ENCODE measurements at places on chromosomes 11 and 22. TPM values are rescaled to one million over a fixed set of nuclear protein-coding genes. Genes with fewer than 3 reads are reported as not detected.

GRCh38 chr11:2778630-2779498 is 79.1 kb upstream of the KCNQ1OT1 start:
- DNase-seq, result no peak

The LGR4 gene
- 0.94 TPM for total RNA-seq

The KRTAP5-1 gene
- total RNA-seq, result not detected

DNA sequence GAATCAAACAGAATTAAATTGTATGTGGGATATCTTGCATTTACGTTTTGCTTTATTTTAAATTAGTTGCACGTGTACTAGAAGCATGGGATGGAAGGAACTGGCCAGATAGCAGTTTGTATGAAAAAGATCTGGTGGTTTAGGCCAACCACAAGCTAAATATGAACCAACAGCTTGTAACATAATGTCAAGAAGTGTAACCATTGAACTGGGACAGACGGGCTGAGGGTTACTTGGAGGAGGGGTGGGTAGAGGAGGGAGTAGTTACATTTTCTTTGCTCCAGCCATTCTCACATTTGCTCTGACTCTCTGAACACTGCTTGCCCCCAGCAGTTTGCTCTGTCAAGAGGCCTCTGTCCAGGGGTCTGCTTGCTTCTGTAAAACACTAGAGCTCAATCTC is 31.7 kb upstream of the CXCR5 start:
- no peak for DNase-seq

GRCh38 chr22:30876221-30876751 is 92.3 kb downstream of the MORC2 start:
- no peak for DNase-seq

The SLC16A8 gene
- total RNA-seq, result not detected

GRCh38 chr11:84056653-84057376 is 770.6 kb upstream of the CCDC90B start:
- no peak for DNase-seq

- DNase-seq, result no peak
Measured at GRCh38 chr11:37343290-37343689, 745.3 kb upstream of the RAG2 start.

GRCh38 chr11:96073536-96073935 is 149.6 kb upstream of the MTMR2 start:
- no peak for DNase-seq

DNA sequence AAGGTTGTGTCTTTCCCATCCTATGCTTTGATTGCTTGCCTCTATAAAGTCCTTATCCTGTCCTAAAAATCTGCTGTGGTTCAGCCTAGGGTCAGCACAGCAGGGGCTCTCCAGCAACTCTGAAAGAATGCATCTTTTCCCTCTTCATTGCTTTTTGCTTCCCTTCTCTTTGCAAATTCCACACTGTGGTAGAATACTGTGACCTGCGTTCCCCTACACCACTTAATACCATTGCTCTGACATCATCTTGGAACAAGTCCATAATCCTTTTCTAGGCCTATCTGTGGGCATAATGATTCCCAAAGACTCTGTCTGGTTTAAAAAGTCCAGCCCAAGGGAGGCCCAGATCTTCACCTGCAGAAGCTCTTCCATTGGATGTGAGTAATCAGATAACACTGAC is 177.7 kb downstream of the NAV2 start:
- DNase-seq, result no peak

DNA sequence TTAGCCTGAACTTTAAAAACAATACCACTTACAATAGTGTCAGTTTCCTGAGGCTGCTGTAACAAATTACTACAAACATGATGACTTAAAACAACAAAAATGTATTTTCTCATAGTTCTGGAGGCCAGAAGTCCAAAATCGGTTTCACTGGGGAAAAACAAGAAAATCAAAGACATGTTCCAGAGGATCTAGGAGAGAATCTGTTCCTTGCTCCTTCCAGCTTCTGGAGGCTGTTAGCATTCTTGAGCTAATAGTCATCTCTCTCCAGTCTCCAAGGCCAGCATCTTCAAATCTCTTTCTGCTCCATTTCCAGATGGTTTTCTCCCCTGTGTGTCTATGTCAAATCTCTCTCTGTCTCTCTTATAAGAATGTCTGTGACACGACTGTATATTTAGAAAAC is 67.6 kb upstream of the TEAD1 start:
- DNase-seq, result no peak

DNA sequence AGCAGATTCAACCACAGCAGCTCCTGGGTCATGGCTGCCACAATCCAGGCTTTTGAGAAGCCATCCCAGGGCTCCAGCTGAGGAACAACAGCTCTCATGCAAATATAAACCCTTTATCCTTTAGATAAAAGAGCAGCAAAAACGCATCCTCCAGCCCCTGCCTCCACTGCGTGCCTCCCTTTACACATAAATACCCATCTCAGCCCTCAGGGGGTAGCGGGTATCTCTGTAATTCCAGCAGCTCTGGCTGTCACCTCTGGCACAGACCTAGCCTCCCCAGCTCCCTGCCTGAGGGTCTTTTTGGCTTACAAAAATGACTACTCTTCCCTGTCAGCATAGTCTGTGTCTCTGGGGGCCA is 21.6 kb downstream of the LMO1 start:
- no peak for DNase-seq

DNA sequence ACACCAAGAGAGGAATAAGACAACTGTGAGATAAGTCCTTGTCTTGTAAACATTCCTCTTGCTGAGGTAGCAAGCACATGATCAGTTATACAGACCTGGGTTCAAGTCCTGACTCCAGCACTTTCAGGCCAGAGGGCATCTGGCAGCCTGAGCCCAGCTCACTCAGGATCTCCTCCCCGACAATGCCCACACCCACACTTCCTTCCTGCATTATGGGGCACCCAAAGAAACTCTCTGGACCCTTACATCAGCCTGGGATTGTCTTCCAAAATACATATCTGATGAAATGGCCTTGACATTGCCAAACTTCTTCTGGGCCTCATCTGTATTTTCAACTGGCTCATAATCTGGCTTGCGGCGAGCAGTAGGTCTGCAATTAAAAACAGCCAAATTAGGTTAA is 48.6 kb downstream of the ARFGAP3 start:
- DNase-seq, result no peak

DNA sequence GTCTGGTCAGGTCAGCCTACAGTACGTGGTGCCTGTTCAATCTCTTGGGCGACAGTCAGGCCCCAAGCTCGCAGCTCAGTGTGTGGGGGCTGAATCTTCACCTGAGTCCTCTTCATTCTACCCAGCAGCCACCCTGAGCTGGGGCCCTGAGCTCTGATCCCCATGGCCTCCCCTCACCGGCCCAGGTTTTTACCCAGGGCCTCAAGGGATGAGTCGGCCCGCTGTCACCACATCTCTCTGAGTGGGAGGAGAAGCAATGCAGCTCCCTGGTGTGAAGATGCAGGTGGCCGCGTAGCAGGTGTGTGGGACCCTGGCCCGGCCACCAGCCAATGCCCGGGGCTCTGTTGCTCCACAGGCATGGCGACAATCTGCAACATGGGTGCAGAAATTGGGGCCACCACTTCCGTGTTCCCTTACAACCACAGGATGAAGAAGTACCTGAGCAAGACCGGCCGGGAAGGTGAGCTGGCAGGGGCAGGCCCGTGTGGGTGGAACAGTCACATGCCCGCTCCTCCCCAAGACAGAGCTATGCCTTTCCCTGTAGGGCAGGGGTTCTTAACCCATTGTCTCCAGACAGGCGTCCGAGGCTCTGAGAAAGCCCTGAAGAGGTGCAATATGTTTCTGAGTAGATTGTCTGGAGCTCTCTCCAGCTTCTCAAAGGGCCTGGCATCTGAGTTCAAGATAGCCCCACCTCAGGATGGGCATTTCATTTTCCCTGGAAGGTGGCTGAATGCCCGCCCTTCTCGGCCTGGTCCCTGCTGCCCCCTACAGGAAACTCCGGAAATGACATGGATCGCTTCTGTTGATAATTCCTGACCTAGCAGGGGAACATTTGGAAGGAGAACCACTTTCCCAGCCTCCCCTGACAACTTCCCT is 26.9 kb downstream of the POLR3H start:
- no peak for DNase-seq

GRCh38 chr11:111559800-111560464 is 19.4 kb downstream of the LAYN start:
- no peak for DNase-seq

DNA sequence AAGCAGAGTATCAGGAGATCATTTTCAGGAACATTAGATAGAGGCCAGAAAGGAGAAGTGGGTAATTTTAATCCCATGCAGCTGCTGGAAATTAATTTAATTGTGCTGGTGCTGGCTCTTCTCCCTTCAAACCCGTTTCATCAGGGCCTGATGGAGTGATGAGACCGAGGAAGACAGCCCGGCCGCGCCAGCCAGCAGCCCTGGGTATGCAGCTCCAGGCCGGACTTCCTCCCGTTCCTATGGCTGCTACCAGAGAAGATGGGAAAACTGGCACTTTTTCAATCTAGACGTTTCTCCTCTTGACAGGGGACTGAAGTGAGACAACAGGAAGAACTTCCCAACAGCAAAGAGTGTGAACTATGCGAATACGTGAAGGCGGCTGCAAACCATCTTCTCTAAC is 24.6 kb upstream of the ZBTB16 start:
- no peak for DNase-seq

GRCh38 chr22:23305321-23305910 is 125.1 kb downstream of the BCR start:
- DNase-seq, result no peak

GRCh38 chr11:63505857-63506528 is at the start of gene LGALS12:
Gene LGALS12, plus strand, starts transcription at chr11:63506084. Its CDS starts 375 bp downstream, at chr11:63506459.
- DNase-seq, result no peak

GRCh38 chr11:117823294-117823945 is 1.1 kb downstream of the FXYD2 start:
- DNase-seq, result no peak

- no peak for DNase-seq
Measured at GRCh38 chr11:132054822-132055221, 684.4 kb downstream of the NTM start.

DNA sequence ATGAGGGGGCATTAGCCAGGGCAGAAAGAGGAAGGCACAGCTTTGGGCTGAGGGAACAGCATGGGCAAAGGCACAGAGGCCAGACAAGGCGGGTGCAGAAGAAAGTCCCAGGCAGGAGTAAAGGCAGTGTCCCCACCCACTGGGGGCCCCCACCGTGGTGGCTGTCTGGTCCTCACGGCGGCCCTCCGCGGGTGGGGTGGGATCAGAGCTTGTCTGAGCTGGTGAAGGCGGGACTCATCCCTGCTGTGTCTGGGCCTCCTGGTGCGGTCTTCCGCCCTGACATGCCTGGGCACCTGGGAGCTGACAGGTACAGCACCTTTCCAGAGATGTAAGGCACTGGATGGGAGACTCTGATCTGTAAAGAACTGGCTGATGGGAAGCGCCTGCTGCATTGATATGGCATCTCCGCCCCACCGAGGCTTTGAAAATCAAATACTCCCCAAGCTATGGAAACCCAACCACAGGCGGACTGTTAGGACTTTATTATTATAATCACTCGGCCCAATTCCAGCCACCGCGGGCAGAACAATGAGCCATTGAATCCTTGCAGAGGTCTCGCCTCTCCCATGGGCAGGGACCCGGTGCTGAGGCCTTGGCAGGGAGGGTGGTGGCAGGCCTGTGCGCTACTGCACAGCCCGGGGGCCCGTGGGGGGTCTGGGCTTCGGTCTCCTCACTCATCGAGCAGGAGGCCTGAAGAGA is 14.2 kb upstream of the GNB1L start:
- peak; percentile 6 for DNase-seq

GRCh38 chr22:19664406-19664805 is 49.9 kb upstream of the SEPTIN5 start:
- no peak for DNase-seq

DNA sequence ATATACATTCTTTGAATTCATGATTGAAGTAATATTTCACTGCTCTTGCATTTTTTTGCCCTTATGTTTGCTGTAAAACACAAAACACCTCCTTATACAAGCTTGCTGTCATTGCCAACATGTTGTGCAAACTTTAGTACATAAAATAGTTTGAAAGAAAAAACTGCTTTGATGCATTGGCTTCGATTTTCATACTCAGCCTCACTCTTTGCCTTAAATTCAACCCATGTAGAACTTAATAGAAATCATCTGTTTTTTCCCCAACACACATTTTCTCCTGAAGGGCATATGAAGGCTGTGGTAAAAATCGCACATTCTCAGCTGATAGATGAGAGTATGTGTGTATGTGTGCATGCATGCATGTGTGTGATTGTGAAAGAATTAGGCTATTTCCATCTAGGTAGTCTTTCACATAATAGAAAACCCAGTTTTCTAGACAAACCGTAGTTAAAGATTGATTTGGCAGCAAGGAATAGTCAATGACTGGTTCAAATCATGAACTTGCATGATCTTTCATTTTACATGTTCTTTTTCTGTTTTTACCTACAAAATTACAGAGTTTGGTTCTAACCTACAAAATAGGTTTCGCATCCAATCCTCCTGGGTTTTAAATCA is 72.8 kb upstream of the MTMR2 start:
- DNase-seq, result no peak

DNA sequence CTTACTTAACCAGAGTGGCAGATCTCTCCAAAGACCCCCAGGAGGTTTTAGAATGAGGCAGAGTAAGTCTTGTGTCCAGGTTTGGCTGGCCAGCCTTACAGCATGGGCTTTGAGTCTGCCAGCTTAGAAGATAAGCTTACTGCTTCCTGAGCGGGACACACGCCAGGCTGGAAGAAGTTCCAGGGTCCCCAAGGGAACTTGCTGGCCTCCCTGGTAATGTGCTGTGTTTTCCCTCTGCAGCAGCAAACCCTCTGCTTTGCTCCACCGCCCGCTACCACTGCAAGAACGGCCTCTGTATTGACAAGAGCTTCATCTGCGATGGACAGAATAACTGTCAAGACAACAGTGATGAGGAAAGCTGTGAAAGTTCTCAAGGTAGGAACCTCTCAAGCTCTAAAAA is 154.2 kb downstream of the LDLRAD3 start:
- DNase-seq, result no peak

DNA sequence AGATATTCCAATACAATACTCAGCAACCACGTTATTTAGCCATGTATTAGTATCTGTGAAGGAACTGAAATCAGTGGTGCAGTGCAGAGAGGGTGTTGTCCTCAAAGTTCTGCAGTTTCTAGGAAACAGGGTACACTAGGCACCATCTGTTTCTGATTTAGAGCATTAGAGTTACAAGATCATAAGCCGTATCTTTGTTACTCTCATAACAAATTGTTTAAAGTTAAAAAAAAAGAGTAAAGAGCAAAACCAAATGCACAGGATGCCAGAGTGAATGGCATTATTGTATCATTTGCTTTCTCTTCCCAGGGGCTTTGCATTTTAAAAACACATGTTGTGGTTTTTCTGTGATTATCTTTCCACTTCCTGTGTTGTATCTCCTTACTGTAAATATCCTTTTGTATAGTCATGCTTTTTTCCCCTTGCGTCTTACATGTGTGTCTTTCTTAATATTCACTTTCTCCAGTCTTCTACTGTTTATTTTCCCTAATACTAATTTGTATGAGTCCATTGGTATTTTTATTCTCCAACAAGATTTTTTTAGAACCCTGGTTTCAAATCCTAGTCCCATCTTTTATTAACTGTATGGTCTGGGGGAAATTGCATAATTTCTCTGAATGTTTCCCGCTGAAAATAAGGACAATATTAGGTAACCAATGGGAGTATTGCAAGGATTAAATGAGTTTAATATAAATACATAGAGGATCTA is 15.2 kb upstream of the NUP160 start:
- no peak for DNase-seq
